ENCODE measurements at places on chromosomes 13 and 19.
A peak's percentile ranks its signal among the peaks of the same experiment; 100 is the strongest.

- DNase-seq = no peak
These were observed 116.7 kb downstream of the SOX1 start for GRCh38 chr13:112183532-112184090.

GRCh38 chr13:108031865-108032264 lies 183.5 kb downstream of the LIG4 start:
- DNase-seq = no peak

DNA sequence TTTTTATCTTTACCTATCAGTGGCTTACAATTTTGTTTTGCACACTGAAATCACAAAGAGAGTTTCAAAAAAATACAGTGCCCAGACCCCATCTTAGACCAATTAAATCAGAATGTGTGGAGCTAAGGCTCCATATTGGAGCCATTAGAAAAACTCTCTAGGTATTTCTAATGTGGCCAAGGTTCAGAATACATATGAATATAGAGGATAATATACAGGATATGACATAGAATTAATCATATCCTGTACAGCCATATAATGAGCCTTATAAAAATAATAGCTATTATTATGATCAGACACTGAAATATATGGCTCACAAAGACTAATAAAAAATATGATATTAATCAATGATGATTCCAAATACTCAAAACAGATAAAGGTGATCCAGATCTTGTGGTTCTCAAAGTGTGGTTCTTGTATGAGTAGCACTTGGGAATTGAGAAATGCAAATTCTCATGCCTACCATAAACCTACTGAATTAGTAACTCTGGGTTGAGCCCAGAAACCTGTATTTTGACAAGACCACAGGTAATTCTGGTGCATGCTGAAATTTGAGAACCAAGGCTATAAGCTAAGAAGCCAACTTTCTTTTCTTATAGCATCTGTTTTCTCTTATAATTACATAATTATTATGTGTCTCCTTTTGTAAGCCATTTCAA lies 408.0 kb downstream of the DIAPH3 start:
- DNase-seq = no peak

GRCh38 chr13:111916201-111916600 lies 150.7 kb upstream of the SOX1 start:
- DNase-seq = no peak

GRCh38 chr19:12995596-12996405 lies 526 bp downstream of the NFIX start:
- peak; percentile 54 for DNase-seq

Data from DMS53 (cell line).